HepG2 (cell line): ENCODE measurements at places on chromosomes 2 and 18.

- no peak for DNase-seq
Measured at GRCh38 chr2:202122980-202123720, 50.1 kb downstream of the KIAA2012 start.

DNA sequence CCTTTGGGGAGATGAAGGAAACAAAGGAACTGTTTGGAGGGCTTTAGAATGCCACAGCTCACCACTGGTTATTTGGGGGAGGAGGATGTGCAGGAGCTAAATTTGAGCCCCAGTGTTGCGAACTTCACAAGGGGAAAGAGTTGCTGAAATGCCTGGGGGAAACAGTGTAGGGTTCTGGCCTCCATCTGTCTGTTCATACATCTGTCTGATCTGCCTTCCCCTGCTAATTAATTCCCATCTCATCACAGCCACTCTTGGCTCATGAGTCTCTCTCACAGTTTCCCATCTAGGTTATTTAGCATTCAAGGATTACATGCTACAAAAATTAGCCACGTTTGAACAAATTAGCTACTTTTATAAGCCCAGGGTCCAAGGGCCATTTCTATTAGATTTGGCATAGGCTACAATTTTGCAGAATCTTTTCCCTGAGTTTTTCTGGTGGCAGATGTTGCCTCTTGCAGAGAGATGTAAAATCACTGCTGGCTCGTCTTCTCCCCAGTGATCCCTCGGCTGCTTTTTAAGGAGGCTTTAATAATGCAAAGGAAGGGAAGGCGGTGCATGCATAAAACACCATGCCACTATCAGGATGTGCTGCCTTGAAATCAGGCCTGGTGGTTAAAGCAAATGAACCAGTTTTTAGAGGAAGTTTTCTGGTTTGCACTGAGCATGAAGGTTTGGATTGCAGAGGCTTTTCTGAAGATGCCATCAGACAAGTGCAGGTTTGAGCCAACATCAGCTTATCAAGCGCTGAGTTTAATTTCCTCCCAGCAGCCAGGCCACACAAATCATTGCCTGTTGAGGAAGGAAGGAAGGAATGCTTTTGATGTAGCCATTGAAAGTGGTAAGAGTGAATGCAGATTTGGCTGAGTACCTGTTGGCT is 35.0 kb downstream of the ADD2 start:
- DNase-seq: no peak

DNA sequence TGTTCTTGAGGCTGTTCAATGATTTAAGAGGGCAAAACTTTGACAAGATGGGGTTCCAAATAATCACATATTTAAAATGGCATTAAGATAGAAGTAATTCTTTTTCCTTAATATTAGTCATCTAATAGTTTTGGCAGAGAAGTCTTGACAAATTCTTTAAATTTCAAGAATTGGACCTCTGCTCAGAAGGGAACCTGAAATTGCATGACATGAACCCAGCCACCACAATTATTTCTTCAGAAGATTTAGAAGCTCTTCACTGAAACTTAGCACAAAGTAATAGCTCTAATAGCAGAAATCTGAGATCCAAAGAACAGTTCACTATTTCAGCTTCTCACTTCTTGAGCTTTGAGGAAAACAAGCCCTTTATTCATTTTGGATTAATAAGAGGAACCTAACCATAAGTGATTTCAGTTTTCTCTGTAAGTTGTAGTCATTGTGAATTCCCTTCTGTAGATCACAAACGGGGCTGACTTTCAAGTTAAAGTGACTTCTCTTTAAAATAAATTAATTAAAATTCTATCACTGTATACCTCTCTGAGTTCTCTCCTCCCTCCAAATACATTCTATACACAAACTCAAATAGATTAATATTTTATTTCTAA is 100.6 kb upstream of the ITGA4 start:
- no peak for DNase-seq

DNA sequence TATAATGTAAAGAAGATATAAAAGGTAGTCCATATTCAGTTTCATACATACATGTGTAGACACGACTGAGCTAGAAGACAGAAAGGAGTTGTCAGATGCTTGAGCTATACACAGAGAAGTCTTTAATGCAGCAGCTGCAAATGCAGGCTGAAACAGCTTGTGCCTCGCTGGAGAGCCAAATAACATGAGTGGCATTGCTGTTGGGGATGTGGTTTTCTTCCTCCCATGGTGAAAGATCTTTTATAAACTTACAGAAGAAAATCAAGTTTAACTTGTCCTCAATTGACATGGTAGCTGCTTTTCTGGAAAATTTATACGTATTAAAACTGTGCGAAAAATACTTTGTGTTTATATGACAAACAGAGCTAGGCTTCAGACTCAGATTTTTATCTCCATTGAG is 16.4 kb upstream of the IL1R1 start:
- DNase-seq: no peak

DNA sequence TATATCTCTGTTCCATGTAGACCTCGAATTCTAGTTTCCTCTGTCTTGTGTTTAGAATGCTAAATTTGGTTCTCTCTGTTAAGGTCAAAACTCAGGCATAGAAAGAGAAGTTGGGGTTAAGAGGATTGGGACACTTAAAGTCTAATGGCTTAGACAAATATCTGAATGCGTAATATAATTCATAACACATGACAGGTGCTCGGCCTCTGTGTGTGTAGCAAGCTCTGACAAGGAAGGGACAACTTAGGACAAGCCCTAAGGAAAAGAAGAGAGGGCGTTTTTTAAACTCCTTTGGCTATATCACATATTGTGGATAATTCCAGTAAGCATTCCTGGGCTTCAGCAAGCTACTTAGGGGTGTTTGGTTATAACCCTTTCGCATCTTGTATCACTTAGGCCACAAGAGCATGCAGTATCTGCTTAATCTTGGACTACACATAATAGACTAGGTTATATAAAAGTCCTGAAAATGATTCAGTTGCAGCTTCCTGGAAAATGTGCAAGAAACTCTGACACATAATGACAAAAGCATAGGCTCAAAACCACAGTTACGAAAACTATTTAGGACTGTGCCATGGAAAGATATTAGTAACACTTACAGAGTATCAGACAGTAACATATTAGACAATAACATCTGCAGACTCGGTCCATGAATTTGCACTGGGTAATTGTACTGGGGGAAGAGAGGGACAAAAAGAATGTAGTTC is 16.1 kb upstream of the CREB1 start:
- no peak for DNase-seq

- no peak for DNase-seq
Measured at GRCh38 chr2:85445316-85446295, 27.1 kb downstream of the SH2D6 start.

- DNase-seq: no peak
Measured at GRCh38 chr2:238938401-238939055, 90.6 kb downstream of the TWIST2 start.

GRCh38 chr18:54228364-54228763 is 3.9 kb upstream of the MBD2 start:
- DNase-seq: no peak

- DNase-seq: peak; percentile 73
Measured at GRCh38 chr2:26469092-26469710, 8.7 kb downstream of the OTOF start.

DNA sequence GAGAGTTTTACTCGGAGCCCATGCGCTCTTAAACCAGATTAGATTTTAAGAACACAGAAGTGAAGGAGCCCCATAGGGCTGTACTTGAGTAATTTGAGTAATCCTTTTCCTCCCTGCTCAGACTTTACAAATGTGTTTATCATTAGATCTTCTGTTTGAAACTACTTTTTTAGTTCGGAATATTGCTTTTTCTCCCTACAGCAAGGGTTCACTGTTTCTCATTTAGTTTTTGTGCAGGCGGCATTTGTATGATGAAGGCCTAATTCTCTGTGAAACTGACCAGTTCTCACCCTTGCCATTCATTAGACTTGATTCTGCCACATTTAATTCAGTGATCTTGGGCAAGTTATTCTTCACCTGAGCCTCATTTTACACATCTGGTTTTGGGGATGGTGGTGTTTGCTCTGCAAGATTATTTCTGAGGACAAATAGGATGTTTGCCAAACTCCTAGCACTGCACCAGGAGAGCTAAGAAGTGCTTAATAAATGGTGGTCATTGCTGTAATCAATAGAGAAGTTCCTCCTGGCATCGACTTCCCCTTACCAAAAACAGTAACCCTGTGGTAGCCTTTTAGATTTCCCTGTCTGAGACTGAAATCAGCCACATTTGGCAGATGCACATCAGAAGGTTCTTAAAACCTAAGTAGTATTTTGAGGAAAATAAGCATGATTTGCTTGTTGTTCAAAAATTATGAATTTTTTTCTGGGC is 2.2 kb downstream of the B3GNT2 start:
- no peak for DNase-seq

DNA sequence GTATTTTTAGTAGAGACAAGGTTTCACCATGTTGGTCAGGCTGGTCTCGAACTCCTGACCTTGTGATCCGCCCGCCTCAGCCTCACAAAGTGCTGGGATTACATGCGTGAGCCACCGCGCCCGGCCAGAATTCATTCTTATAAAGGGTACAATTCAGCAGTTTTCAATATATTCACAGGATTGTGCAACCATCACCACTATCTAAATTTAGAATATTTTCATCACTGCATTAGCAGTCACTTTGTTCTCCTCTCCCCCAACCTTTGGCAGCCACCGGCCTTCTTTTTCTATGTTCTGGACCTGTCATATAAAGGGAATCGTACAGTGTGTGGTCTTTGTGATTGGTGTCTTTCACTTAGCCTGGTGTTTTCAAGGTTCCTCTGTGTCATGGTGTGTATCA is 40.7 kb downstream of the TCF7L1 start:
- no peak for DNase-seq

DNA sequence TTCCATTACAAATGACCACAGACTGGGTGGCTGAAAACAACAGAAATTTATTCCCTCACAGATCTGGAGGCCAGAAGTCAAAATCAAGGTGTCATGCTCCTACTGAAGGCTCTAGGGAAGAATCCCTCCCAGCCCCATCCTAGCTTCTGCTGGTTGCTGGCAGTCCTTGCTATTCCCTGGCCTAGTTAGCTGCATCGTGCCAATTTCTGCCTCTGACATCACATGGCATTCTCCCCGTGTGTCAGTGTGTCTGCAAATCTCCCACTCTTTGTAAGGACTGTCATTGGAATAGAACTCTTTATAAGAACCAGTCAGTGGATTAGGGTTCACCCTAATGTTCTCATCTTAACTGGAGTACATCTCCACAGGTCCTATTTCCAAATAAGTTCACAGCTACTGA is 30.5 kb upstream of the NCKAP5 start:
- no peak for DNase-seq

- no peak for DNase-seq
Measured at GRCh38 chr2:213149294-213149875, 2.0 kb downstream of the IKZF2 start.

DNA sequence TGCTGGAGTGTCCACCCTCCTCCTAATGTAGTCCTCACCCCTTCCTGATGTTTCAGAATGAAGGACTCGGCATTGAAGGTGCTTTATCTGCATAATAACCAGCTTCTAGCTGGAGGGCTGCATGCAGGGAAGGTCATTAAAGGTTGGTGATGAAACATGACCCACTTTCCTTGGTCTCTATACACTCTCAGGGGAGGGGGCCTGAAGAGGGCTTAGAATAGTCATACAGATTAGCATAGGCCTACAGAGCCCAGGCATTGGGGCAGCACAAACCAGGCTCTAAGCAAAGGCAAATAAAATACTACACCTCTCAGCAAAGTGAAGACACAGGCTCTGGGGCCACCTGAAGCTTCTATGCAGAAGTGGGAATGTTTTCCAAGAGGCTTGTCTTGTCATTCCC is 1.8 kb downstream of the IL36RN start:
- DNase-seq: no peak

DNA sequence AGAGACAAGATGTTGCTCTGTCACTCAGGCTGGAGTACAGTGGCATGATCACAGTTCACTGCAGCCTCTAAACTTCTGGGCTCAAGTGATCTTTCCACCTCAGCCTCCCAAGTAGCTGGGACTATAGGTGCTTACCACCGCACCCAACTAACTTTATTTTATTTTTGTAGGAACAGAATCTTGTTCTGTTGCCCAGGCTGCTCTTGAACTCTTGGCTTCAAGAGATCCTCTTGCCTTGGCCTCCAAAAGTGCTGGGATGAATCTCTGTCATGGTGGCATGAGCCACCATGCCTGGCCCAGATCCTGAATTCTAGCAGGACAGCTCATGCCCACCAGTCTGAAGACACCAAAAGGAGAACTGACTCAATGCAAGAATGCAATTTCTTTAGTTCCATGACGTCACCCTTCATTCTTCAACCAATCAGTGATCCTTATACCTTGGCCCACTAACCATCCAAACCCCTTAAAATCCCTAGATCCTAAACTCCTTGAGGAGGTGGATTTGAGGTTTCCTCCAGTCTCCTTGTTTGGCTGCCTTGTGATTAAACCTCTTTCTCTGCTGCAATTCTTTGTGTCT is 25.6 kb upstream of the CXXC1 start:
- DNase-seq: no peak

GRCh38 chr18:7919565-7919964 is 352.4 kb downstream of the PTPRM start:
- peak; percentile 21 for DNase-seq

- DNase-seq: no peak
Measured at GRCh38 chr2:120887741-120888231, 152.1 kb downstream of the GLI2 start.

GRCh38 chr2:205180730-205181129 is 501.6 kb upstream of the NRP2 start:
- no peak for DNase-seq

GRCh38 chr2:101796825-101797600 is 99.5 kb downstream of the MAP4K4 start:
- DNase-seq: no peak

GRCh38 chr2:46929612-46930011 is 14.0 kb upstream of the MCFD2 start:
- no peak for DNase-seq

GRCh38 chr18:24049142-24049541 is 34.6 kb downstream of the TTC39C start:
- no peak for DNase-seq

DNA sequence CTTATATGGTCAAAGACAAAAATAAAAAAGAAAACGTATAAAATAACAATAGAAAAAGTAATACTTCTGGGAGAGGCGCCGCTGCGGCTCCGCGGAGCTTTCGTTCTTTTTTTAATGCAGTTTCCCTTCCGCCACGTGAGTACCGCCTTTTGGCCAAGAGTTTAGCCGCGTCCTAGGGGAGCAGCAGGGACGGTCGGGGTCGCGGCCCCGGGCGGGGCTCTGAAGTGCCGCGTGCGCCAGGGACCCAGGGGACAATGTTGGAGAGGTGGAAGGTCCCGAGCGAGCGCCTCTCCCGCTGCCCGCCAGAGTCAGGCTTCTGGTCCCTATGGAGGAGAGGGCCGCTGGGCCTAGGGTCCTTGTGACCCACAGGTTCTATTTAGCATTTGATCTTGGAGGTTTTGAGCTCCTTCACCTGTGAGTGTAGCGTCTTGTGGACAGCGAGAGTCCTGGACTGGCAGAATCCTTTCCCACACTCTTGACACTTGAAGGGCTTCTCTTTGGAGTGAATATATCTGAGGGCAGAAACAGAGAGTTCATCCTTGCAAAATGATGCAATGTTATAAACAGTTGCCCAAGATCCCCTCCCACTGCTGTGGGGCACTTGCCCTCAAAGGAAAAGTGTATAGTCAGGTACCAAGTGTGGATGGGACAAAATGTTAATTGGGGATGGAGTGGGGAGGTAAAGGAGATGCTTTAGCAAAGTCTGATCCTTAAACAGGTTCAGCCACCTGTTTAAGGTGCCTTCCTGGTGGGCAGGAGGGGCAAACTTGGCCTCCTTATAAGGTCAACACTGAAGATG is 6.3 kb downstream of the OSR1 start:
- DNase-seq: no peak

GRCh38 chr2:222311978-222312738 is 13.4 kb upstream of the PAX3 start:
- DNase-seq: no peak
